ENCODE measurements at places on chromosomes 7 and 10.

DNA sequence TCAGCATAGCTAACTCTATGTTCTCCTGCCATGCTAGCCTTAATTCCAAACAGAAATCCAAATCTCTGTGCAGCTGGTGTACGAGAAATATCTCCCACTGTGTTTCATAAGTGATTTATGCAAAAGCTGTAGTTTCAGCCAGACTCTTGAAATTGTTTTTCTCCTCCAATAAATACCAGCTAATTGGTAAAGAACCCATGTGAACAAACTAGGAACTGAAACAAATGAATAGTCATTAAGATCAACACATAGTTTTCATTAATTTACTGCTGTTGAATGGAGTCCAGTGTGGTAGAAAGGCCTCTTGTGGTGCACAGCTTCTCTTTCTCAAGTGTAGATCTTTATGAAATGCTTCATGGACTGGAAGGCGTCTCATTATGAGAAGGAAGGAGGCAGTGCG, 18.4 kb downstream of the PPP1R17 start:
- no peak for DNase-seq

- no peak for DNase-seq
Measured at GRCh38 chr7:29998489-29998888, 8.9 kb upstream of the SCRN1 start.

- no peak for DNase-seq
Measured at GRCh38 chr7:98229441-98229840, 18.2 kb downstream of the BHLHA15 start.

DNA sequence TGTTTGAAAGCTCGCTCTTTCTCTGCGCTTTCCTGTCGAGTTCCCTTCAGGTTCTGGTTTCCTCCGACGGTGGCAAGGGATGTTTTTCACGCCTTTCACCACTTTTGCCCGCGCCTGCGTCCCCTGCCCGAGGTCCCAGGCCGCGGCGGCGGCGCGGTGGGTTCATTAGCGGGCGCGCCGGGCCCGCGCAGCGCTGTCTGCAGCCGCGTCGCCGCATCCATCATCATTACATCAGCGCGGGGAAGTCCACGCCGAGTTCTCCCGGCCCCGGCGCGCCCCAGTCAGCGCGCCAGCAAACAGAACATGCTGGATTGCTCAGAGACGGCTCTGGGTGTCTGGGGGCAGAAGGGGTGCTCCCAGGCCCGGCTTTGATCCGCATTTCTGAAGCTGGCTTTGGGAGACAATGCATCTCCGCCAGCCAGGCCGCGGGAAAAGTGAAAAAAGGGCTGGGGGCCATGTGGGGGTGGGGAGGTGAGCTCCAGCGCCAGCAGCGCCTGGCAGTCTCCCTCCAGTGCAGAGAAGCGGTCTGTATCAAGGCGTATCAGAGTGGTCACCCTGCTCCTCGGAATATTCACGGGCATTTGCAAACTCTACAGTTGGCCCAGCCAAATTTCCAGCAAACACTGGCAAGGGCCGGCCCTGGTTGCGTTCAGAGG, 8.9 kb downstream of the GLI3 start:
- no peak for DNase-seq

DNA sequence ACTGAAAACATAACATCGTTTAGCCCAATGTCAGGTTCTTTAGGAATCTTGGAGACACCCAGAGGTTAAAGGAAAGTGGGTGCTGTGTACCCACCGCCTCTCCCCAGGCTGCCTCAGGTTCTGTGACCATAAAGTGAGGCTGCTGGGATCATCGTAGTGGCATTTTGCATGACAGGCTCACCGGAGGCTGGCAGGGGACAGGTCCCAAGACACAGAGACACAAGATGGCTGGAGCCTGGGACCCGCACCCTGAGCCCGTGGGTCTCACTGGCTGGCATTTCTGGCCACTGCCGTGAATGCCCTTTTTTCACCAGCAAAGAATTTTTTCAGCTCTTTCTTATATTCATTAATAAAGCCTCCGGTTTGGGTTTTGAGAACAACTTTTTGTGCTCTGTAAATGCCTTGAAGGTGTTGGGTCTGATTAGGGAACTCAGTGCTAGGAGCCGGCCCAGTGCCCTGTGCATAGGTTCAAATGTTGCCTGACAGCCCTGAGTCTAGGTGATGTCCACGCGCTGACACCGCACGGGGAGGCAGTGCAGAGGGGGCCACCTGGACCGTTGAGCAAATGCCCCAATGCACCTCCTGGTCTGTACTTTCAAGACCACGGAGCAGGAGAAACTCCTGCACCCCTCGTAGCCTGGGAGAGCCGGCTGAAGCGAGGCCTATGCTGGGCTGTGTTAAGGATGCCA, 130.0 kb downstream of the PAXIP1 start:
- DNase-seq: no peak

GRCh38 chr10:101897633-101898032, 54.0 kb upstream of the KCNIP2 start:
- no peak for DNase-seq
